PC-9 (cell line): ENCODE measurements at places on chromosomes 2 and 18. TPM values are rescaled to one million over a fixed set of nuclear protein-coding genes. Genes with fewer than 3 reads are reported as not detected.
A peak's percentile ranks its signal among the peaks of the same experiment; 100 is the strongest.

- DNase-seq = no peak
- peaks cover 12% of the 10 kb centered on the region; the same call in 1 of the 2 replicates for H3K4me1 ChIP-seq
- no peaks in the 10 kb centered on the region for H3K36me3 ChIP-seq
- H3K27me3 ChIP-seq = 0 out of 2 replicates have a peak, but pooled peaks cover 10% of the 10 kb centered on the region
Observed at GRCh38 chr2:240237609-240238174, 97.2 kb upstream of the OTOS start.

DNA sequence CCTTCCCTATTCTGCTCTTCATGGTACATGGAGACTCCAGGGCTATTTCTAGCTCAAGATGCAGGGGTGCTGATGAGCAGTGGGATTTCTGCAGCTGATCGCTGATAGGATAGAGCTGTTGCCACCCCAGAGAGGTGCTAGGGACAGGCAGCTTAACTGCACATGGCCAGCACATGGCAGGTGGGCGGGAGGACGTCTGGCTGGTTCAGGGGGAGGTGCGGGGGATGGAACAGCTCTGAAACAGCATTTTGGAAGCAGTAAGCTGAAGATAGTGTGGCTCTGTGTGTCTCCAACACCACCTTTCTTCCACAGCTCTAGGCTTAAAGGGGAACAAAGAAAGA lies 151.9 kb upstream of the PELI1 start:
- DNase-seq = no peak
- H3K4me1 ChIP-seq = peaks cover 11% of the 10 kb centered on the region
- no peaks in the 10 kb centered on the region for H3K36me3 ChIP-seq
- H3K27ac ChIP-seq = no peak overlapping the region

Gene NFATC1
- total RNA-seq = 2.6 and 2.9 TPM in 2 replicates

GRCh38 chr2:135798275-135798705 lies 38.7 kb downstream of the LCT start:
- H3K27ac ChIP-seq = no peak overlapping the region
- no peaks in the 10 kb centered on the region for H3K27me3 ChIP-seq
- H3K4me3 ChIP-seq = no peak overlapping the region

DNA sequence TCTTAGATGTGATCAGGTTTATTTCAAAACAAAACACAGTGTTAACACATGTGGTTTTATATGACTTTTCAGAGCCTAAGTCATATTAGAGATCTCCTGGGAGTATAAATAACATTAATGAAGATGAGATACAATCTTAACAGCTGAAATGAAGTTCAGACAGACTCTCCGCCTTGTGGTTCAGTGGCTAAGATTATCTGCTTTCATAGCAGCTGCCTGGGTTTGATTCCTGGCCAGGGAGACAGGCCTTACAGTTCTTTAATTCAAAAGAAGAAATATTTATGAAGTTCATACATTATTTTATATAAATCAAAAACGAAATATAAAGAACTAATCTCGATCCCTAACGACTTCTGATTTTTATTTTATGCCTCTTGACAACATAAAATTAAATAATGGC lies 35.2 kb upstream of the TTC32 start:
- DNase-seq = no peak
- H3K27ac ChIP-seq = no peak overlapping the region
- H3K4me1 ChIP-seq = peaks cover 26% of the 10 kb centered on the region
- no peak overlapping the region for H3K4me3 ChIP-seq
- H3K27me3 ChIP-seq = no peaks in the 10 kb centered on the region

- no peak overlapping the region for H3K4me3 ChIP-seq
- H3K27me3 ChIP-seq = no peaks in the 10 kb centered on the region
- H3K36me3 ChIP-seq = no peaks in the 10 kb centered on the region
- peaks cover 87% of the 10 kb centered on the region for H3K4me1 ChIP-seq
- peak overlapping the region; percentile 86 for H3K27ac ChIP-seq
- peak; percentile 56 for DNase-seq
Observed at GRCh38 chr2:227411320-227411989, 23.7 kb upstream of the SCYGR1 start.

- H3K27me3 ChIP-seq = no peaks in the 10 kb centered on the region
- no peaks in the 10 kb centered on the region for H3K36me3 ChIP-seq
- H3K27ac ChIP-seq = no peak overlapping the region
- no peak for DNase-seq
- no peaks in the 10 kb centered on the region for H3K4me1 ChIP-seq
Observed at GRCh38 chr18:66994790-66995189, 390.9 kb upstream of the CDH19 start.

DNA sequence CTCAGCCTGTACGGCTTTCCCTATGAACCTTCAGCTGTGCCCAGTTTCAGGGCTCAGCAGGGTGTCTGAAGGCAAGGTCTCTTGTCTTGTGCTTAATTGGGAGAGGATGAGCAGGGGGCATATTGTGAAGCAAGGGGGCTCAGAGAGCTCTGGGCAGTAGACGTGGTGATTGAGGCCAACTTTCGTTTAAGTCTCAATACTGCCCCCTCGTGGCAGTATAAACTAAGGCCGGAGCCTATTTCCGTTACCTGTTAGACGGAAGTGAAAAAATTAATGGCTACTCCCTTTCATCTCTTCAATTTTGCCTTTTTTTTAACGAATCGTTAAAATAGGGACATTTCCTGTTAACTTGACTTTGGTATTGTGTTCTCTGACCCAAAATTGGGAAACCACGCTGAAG lies 193.4 kb downstream of the TDRD15 start:
- H3K27me3 ChIP-seq = no peaks in the 10 kb centered on the region
- DNase-seq = no peak
- H3K36me3 ChIP-seq = no peaks in the 10 kb centered on the region
- no peaks in the 10 kb centered on the region for H3K4me1 ChIP-seq

Gene HJURP
- 109 TPM in 2 replicates for total RNA-seq

DNA sequence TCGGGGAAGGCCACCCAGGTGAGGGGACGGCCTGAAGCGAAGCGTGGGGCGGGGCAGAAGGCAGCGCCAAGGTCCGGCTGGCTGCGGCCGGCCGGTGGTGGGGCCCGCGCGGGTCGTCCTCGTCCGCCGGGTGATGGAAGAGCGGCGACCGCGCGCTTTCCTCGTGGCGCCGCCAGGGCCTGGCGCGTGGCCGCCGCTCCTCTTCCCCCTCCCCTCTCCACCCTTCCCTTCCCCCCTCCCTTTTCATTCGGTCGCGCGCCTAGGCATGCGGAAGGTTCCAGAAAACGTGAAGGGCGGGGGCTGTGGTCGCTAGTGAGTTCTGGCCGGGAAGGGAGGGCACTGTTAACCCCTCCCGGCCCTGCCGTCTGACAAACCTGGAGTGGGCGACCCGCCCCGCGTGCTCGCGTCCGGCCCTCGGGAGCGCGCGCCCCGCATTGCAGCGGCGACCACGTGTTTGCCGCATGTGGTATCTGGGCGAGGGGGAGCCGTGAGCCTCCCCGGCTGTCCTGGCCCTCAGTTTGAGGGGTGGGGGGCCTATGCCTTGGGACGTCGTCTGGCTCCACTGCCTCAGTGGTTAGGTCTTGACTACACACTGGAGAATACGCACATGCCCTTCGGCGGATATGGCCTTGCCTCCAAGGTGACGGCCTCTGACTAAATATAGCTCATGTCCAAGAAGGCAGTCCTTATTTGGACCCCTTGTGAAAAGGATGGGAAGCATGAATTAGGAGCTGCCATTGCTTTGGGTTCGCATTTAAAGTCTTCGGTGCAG lies 579 bp downstream of the MAT2A start:
- peaks cover 38% of the 10 kb centered on the region for H3K4me1 ChIP-seq
- H3K4me3 ChIP-seq = peak overlapping the region; percentile 100

DNA sequence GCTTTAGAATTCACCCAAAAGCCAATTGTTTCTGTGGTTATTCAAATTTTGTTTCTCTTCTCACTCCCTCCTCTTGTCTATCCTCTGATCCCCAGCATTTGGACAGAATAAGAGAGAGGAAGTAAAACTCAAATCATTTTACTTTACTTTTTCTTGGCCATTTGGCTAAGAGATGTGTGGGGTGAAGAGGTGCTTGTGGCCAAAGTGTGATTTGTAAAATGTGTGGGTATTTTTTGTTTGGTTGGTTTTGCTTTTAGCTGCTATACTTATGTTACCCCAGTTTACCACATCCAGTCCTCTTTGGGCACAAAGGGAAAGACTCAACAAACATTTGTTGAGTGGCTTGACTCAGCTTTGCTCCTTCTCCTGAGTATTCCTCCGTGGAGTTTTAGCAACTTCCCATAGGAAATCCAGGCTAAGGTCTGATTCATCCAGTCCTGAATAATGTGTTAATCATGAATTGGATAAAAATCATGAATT lies 109.1 kb upstream of the CYP1B1 start:
- H3K4me3 ChIP-seq = no peak overlapping the region
- no peaks in the 10 kb centered on the region for H3K4me1 ChIP-seq
- H3K27ac ChIP-seq = no peak overlapping the region
- no peaks in the 10 kb centered on the region for H3K27me3 ChIP-seq
- DNase-seq = no peak

DNA sequence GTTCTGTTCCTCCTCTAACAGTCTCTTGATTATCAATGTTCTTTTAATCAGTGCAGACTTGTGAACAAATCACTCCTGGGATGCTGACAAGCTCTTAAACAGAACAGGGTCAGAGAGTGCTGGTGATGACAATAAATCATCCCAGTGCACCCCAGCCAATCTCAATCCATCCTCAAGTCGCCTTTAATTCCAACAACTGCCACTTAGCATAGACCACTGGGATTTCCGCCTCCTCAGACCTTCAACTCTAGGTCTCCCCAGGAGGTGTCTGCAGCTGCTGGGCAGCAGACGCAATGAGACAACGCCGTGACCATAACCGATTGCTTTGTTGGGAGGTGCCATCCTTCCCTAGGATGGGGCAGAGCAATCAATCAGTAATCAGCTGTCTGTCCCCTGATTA lies 184.2 kb upstream of the ACAA2 start:
- H3K27ac ChIP-seq = no peak overlapping the region
- DNase-seq = no peak
- no peaks in the 10 kb centered on the region for H3K27me3 ChIP-seq
- H3K4me1 ChIP-seq = no peaks in the 10 kb centered on the region
- no peak overlapping the region for H3K4me3 ChIP-seq
- no peaks in the 10 kb centered on the region for H3K36me3 ChIP-seq

GRCh38 chr2:37635504-37636380 lies 35.7 kb downstream of the CDC42EP3 start:
- no peak overlapping the region for H3K4me3 ChIP-seq
- no peaks in the 10 kb centered on the region for H3K27me3 ChIP-seq

- no peak for DNase-seq
- H3K4me1 ChIP-seq = no peaks in the 10 kb centered on the region
- H3K4me3 ChIP-seq = no peak overlapping the region
- H3K27ac ChIP-seq = no peak overlapping the region
- no peaks in the 10 kb centered on the region for H3K27me3 ChIP-seq
- H3K36me3 ChIP-seq = no peaks in the 10 kb centered on the region
Observed at GRCh38 chr2:134244587-134244986, 9.3 kb upstream of the MGAT5 start.

Gene NMUR1
- not detected in 2 replicates for total RNA-seq

- peaks cover 8% of the 10 kb centered on the region for H3K4me1 ChIP-seq
- H3K36me3 ChIP-seq = no peaks in the 10 kb centered on the region
- DNase-seq = no peak
- no peak overlapping the region for H3K4me3 ChIP-seq
Observed at GRCh38 chr18:21593540-21594257, 6.8 kb downstream of the ESCO1 start.

Gene NGEF
- total RNA-seq = 52.2 and 55.3 TPM in 2 replicates

- peak overlapping the region; percentile 67; the same call in 1 of the 2 replicates for H3K4me3 ChIP-seq
- peak overlapping the region; percentile 65 for H3K27ac ChIP-seq
- peak; percentile 62 for DNase-seq
- H3K36me3 ChIP-seq = no peaks in the 10 kb centered on the region
- no peaks in the 10 kb centered on the region for H3K27me3 ChIP-seq
- peaks cover 19% of the 10 kb centered on the region for H3K4me1 ChIP-seq
Observed at GRCh38 chr18:36296650-36297416, 680 bp upstream of the FHOD3 start.

- no peak for DNase-seq
- H3K4me3 ChIP-seq = no peak overlapping the region
- H3K27ac ChIP-seq = no peak overlapping the region
- H3K36me3 ChIP-seq = no peaks in the 10 kb centered on the region
Observed at GRCh38 chr2:60319031-60319547, 234.4 kb downstream of the BCL11A start.

Gene TMEFF2
- not detected in 2 replicates for total RNA-seq

GRCh38 chr2:126643431-126643830 lies 12.5 kb upstream of the GYPC start:
- peaks cover 32% of the 10 kb centered on the region for H3K27me3 ChIP-seq
- no peaks in the 10 kb centered on the region for H3K36me3 ChIP-seq
- no peak for DNase-seq
- H3K4me1 ChIP-seq = no peaks in the 10 kb centered on the region
- H3K27ac ChIP-seq = no peak overlapping the region

DNA sequence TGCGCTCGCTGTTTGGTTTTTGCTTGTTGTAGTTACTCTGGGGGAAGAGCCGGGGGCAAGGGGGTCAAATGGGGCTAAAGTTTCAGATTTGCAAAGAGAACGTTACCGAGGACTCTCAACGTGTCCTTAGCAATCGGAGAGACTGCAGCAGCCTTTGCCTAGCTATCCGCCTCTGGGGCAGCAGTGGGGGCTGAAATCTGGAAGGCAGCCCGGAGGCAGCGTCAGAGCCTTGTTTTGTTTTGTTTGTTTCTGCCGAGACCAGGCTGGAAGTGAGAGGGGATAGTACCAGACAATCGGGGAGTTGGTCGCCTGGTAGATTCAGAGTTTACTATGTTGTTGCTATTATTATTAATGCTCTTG lies 1.2 kb downstream of the CDH20 start:
- no peak overlapping the region for H3K4me3 ChIP-seq
- no peaks in the 10 kb centered on the region for H3K27me3 ChIP-seq
- no peak overlapping the region for H3K27ac ChIP-seq
- no peaks in the 10 kb centered on the region for H3K4me1 ChIP-seq

GRCh38 chr2:57397550-57398360 lies 648.9 kb upstream of the VRK2 start:
- H3K27me3 ChIP-seq = no peaks in the 10 kb centered on the region
- no peaks in the 10 kb centered on the region for H3K36me3 ChIP-seq
- H3K27ac ChIP-seq = no peak overlapping the region
- 0 out of 2 replicates have a peak, but pooled peaks cover 8% of the 10 kb centered on the region for H3K4me1 ChIP-seq

DNA sequence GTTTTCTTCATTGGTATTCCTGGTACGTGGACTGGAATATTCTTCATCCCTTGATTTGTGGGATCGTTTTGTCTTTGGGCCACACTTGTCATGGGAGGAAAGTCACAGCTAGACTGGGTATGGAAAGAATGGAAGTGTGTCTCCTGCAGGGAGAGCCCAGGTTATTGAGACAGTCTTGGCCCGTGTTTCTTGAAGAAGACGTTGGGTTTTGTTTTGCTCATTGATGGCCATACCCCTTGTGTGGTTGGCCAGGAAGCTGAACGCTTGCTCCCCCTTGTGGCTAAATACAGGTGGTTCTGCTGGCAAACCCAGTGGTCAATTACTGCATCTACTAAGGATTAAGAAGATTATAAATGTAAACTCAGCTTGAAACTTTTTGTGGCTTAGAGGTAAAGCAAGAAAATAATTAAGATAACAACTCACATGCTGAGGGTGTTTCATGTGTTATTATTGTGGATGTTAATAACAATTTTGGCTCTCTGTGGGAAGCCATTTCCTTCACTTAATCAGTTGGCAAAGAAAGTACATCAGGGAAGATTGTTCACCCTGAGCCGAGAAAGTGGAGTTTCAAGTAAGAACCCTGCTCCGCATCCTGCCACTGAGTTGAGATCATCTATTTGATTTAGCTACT lies 91.8 kb downstream of the NEDD4L start:
- H3K4me1 ChIP-seq = peaks cover 27% of the 10 kb centered on the region
- H3K27me3 ChIP-seq = no peaks in the 10 kb centered on the region
- DNase-seq = peak; percentile 41
- H3K4me3 ChIP-seq = no peak overlapping the region

Gene SNTG2
- total RNA-seq = not detected in 2 replicates
